Thymus (tissue), 14 donors: ENCODE measurements at places on chromosomes 1 and 21. TPM values are rescaled to one million over a fixed set of nuclear protein-coding genes. Genes with fewer than 3 reads are reported as not detected.

OR2T35 gene
- polyA plus RNA-seq, result not detected

POFUT2 gene
- 31.9 TPM for polyA plus RNA-seq

ERICH3 gene
- 0.78 TPM for polyA plus RNA-seq

KLHDC9 gene
- 4.7 TPM for polyA plus RNA-seq

DENND2D gene
- polyA plus RNA-seq, result 134 TPM

MARCKSL1 gene
- polyA plus RNA-seq, result 113 TPM

MYOG gene
- 4.7 TPM for polyA plus RNA-seq

NT5C1A gene
- not detected for polyA plus RNA-seq

NBPF20 gene
- polyA plus RNA-seq, result 1.6 TPM

BARHL2 gene
- not detected for polyA plus RNA-seq

DNAJC6 gene
- 0.82 TPM for polyA plus RNA-seq

C1orf122 gene
- 33.0 TPM for polyA plus RNA-seq

FAAP20 gene
- 125 TPM for polyA plus RNA-seq

RORC gene
- 19.9 TPM for polyA plus RNA-seq

AGTRAP gene
- polyA plus RNA-seq, result 84.2 TPM

TMEM222 gene
- polyA plus RNA-seq, result 35.5 TPM

TFF3 gene
- polyA plus RNA-seq, result 13.6 TPM

ASCL5 gene
- polyA plus RNA-seq, result 0.14 TPM

CD160 gene
- polyA plus RNA-seq, result 0.25 TPM

C1orf185 gene
- not detected for polyA plus RNA-seq

SIPA1L2 gene
- polyA plus RNA-seq, result 6.4 TPM

RSPH1 gene
- 2.4 TPM for polyA plus RNA-seq

ALG14 gene
- 1.3 TPM for polyA plus RNA-seq

PLOD1 gene
- 13.7 TPM for polyA plus RNA-seq

TMPRSS3 gene
- 1.1 TPM for polyA plus RNA-seq

CLK2 gene
- polyA plus RNA-seq, result 86.5 TPM

NUF2 gene
- 17.8 TPM for polyA plus RNA-seq

SLC2A5 gene
- 6.8 TPM for polyA plus RNA-seq

OR2L5 gene
- polyA plus RNA-seq, result 0.02 TPM

APCS gene
- polyA plus RNA-seq, result 0.16 TPM

PLEKHA6 gene
- polyA plus RNA-seq, result 1.4 TPM

OR2T2 gene
- polyA plus RNA-seq, result under 0.01 TPM

CRABP2 gene
- 75.0 TPM for polyA plus RNA-seq

FAM163A gene
- 3.2 TPM for polyA plus RNA-seq

BTBD8 gene
- 3.3 TPM for polyA plus RNA-seq

DRAXIN gene
- 0.14 TPM for polyA plus RNA-seq

CLCNKA gene
- 0.30 TPM for polyA plus RNA-seq

TMEM51 gene
- 9.7 TPM for polyA plus RNA-seq

SH2D5 gene
- polyA plus RNA-seq, result 1.4 TPM

TAF1A gene
- 2.9 TPM for polyA plus RNA-seq

PTAFR gene
- 3.4 TPM for polyA plus RNA-seq

CREB3L4 gene
- 17.7 TPM for polyA plus RNA-seq

ADCY10 gene
- 0.30 TPM for polyA plus RNA-seq

CD52 gene
- polyA plus RNA-seq, result 1,113 TPM

TCHH gene
- 1.4 TPM for polyA plus RNA-seq

TMEM234 gene
- polyA plus RNA-seq, result 15.4 TPM

E2F2 gene
- polyA plus RNA-seq, result 2.0 TPM

KRTAP21-3 gene
- not detected for polyA plus RNA-seq

GPR25 gene
- polyA plus RNA-seq, result 0.07 TPM

PHGDH gene
- 13.4 TPM for polyA plus RNA-seq

DR1 gene
- 23.5 TPM for polyA plus RNA-seq

NCAM2 gene
- polyA plus RNA-seq, result 0.34 TPM

NVL gene
- 55.1 TPM for polyA plus RNA-seq

ERRFI1 gene
- 75.0 TPM for polyA plus RNA-seq

PLA2G2F gene
- polyA plus RNA-seq, result 7.2 TPM

CD1E gene
- 154 TPM for polyA plus RNA-seq

LTN1 gene
- polyA plus RNA-seq, result 10.4 TPM
